Activated CD8-positive, alpha-beta T cell treated with anti-CD3 and anti-CD28 coated beads, Interleukin-2, amount 10 ng/mL, durations not matched to agents 7 days and 5 days (primary cell): ENCODE measurements at places on chromosomes 7 and 10. TPM values are rescaled to one million over a fixed set of nuclear protein-coding genes. Genes with fewer than 3 reads are reported as not detected.

The WAPL gene
- total RNA-seq: 49.6 TPM

DNA sequence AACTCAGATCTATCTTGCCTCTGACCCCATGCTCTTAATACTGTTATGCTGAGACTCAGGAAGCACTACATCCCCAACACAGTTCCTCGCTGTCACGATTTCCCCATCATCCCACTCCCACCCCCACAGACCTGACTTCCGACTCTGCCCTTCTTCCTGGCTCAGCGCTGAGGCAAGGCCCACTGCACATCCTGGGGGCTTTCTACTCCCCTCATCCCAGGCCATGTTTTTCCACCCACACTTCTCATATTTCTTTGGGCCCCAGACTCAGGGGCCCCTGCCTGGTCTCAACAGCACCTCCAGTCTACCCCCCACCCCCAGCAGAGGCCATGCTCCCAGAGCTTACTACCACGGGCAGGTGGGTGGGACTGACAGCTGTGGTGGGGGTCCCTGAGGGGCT, 7.7 kb upstream of the NDST2 start:
- H3K4me3 ChIP-seq: no peak overlapping the region
- no peak for DNase-seq
- peaks cover 38% of the 10 kb centered on the region for H3K36me3 ChIP-seq
- no peaks in the 10 kb centered on the region for H3K27me3 ChIP-seq
- H3K27ac ChIP-seq: no peak overlapping the region
- no peaks in the 10 kb centered on the region for H3K4me1 ChIP-seq

- no peaks in the 10 kb centered on the region for H3K36me3 ChIP-seq
- H3K4me3 ChIP-seq: no peak overlapping the region
- no peaks in the 10 kb centered on the region for H3K4me1 ChIP-seq
- H3K27ac ChIP-seq: no peak overlapping the region
Measured at GRCh38 chr10:108836362-108836761, 1086.9 kb downstream of the XPNPEP1 start.

DNA sequence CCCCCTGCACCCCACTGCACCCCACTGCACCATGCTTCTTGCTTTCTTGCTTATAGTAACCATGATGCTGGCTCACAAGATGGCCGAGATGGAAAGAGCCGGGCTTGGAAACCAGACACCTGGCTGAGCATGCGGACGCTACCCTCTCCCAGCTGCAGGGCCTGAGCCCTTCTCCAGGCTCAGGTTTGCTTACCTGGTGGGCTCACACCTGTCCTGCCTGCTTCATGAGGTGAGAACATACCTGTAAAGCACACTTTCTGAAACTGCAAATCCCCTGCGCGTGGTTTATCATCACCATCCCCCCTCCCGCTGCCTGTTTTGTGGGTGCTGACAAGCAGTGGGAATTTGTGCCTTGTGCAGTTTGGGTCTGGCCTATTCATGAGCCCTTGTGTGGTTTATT, 302.7 kb downstream of the GLRX3 start:
- no peaks in the 10 kb centered on the region for H3K27me3 ChIP-seq
- no peaks in the 10 kb centered on the region for H3K36me3 ChIP-seq
- DNase-seq: no peak
- no peaks in the 10 kb centered on the region for H3K4me1 ChIP-seq
- no peak overlapping the region for H3K27ac ChIP-seq

The GRID2IP gene
- not detected for total RNA-seq
